IPS DF 19.7 (cell line): ENCODE measurements at places on chromosomes 7 and 10.

DNA sequence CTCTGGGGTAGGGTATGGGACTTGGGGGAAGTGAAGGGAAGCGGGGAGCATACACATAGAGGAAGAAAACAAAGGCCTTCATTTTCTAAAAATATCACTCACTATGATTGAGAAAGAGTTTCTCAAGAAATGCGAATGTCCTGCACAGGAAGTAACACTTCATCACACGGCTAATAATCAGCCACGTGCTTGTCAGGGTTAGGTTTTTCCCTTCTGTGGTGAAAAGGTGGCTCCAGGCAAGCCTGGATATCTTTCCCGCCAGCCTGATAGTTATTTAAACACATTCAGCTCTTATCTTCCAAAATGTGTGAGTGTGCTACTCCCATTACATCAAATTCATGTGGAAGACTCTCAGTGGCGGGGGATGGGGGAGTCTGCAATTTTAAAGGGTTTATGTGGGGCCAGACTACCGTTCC is 166.4 kb upstream of the ADO start:
- DNase-seq = no peak

GRCh38 chr7:129530795-129531391 is 28.6 kb downstream of the SMKR1 start:
- DNase-seq = no peak

DNA sequence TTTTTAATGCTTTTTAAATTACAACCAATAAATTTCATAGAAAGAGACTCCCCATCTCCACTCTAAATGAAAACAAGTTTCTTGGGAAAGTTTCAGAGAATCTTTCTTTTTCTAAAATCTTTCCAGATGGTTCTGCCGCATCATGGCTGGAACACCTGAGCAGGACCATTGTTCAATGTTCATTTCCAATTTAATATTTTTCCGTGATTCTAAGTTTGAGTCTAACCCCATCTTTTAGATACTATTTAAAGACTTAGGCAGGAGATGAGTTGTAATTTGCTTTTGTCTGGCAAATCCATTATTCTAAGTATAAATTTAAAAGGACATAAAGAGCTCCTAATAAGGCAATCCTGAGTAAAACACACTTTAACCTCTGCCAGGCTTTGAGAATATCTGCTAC is 325.2 kb downstream of the BICC1 start:
- no peak for DNase-seq

DNA sequence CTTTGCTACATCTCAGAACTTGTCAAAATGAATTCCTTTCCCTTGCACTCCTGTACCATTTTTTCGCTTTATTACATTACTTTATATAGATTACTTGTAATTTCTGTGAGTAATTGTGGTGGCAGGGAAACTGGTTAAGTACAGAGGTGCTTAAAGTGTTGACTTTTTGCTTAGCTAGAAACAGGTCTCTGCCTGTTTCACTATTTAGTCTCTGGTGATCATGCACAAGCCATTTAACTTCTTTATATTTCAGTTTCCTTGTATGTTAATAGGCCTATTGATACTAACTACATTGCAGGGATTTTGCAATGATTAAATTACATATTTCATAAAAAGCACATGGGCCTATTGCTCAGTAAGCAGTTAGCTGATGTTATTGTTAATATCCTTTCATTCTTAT is 233.8 kb downstream of the PRKG1 start:
- DNase-seq = no peak

GRCh38 chr10:32256613-32257437 is 90.1 kb downstream of the EPC1 start:
- no peak for DNase-seq

- no peak for DNase-seq
Observed at GRCh38 chr7:42743077-42743858, 168.6 kb downstream of the C7orf25 start.

DNA sequence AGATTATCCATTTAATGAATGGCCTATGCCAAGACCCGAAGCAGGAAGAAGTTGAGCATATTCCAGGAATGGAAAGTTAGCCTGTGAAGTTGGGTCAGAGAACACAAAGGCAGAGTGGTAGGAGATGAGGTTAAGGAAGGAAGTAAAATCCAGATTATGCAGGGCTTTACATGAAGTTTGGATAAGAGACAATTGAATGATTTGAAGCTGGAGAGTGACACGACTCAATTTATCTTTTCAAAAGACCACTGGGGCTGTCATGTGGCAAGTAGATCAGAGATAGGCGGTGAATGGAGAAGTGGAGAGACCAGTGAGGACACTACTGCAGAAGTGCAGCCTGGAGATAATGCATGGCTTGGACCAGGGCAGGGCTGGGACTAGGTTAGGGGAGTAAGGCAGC is 7.2 kb upstream of the CNOT4 start:
- DNase-seq = no peak

GRCh38 chr7:538764-539685 is 19.4 kb upstream of the PDGFA start:
- no peak for DNase-seq

DNA sequence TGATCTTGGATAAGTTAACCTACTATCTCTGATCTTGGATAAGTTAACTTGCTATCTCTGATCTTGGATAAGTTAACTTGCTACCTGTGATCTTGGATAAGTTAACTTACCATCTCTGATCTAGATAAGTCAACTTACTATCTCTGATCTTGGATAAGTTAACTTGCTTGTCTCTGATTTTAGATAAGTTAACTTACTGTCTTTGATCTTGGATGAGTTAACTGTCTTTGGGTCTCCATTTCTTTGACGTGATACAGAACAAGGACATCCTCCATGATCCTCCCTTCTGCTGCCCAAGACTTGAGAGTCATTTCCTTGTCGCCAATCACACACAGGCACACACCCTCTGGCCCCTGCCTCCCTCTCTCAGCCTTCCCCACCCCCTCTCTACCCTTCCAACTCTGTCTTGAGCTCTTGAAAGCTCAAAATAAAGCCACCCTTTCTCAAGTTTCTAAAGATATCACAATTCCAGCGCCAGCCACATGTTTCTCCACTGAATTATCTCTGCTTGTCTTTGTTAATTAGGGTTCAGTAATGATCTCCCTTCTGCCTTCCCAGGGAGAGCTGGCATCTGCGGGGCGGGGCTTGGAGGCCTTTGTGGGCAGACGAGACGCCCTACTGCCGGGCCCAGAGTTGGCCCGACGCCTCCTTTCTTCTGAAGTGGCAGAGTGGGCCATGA is 85.1 kb upstream of the GTF2I start:
- no peak for DNase-seq

GRCh38 chr7:33671531-33672262 is 233.6 kb upstream of the BMPER start:
- DNase-seq = no peak

GRCh38 chr10:50224330-50224952 is 26.9 kb downstream of the ASAH2 start:
- DNase-seq = peak; percentile 28

DNA sequence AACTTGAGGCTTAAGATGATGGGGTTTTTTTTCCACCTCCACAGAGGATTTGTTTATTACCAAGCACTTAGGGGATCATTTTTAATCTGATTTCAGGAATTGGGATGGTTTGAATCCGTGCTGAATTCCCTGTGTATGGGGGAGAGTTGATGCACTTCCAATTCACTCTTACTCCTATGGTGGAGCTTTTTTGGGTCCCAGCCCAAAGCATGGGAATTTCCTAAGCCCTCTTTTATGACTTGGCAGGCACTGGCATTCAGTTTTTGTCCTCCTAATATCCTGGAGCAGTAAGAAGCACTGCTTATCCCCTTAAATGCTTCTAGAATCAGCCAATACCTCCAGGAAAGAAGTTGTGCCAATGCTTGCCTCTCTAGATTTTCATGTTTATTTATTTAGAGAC is 78.7 kb downstream of the HYCC1 start:
- no peak for DNase-seq

DNA sequence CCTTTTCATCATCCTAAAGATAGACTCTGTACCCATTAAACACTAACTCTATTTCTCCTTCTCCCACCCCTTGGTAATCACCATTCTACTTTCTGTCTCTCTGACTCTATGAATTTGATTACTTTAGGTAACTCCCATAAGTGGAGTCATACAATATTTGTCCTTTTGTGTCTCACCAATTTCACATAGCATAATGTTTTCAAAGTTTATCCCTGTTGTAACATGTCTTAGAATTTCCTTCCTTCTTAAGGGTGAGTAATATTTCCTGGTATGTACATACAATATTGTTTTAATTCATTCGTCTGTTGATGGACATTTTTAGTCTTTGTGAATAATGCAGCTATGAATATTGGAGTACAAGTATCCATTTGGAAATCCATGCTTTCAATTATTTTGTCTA is 50.9 kb upstream of the CDCA7L start:
- DNase-seq = no peak

- DNase-seq = no peak
Observed at GRCh38 chr7:128694738-128695137, 22.6 kb downstream of the GARIN1A start.

GRCh38 chr10:130914367-130914766 is 397.2 kb downstream of the TCERG1L start:
- DNase-seq = no peak

DNA sequence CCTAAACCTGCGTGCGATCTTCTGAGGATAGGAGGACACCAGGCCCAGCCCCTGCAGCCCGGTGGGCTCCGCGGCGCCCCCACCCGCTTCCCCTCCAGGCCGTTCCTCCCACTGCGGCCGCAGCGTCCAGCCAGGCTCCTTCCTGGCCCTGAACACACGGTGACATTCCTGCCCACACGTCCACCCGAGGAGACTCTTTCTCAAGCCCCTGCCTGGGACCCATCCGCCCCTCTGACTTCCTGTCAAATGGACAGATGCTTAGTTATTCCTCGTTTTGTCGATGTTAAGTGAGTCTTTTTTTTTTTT is 32.4 kb upstream of the RNF32 start:
- no peak for DNase-seq

DNA sequence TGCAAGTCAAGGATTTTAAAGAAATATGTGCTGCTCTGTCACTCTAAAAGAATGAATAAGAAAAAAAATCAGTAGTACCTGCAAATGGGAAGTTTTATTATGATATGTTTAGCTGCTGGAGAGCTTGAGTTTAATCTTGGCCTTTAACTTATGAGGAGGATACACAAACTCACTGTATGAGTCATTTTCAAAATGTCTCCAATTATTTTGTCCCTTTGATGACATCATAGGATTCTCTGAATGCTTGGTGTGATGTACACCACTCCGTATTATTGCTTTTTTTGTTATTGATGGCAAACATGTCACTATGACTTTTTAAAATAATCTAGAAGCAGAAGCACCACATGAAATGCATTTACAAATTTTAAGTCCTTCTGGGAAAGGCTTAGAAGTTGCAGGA is 125.8 kb downstream of the RALA start:
- no peak for DNase-seq

DNA sequence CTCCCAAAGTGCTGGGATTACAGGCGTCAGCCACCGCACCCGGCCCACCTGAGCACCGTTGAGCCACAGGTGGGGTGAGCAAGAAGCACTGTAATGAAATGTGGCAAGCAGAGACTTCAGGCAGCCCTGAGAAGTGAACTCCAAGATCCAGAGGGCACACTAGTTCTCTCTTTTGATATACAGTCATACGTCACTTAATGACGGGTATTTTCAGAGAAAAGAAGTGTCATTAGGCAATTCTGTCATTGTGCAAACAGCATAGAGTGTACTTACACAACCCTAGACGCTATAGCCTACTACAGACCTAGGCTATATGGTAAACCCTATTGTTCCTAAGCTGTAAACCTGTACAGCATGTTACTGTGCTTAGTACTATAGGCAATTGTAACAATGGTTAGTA is 7.9 kb downstream of the PANK1 start:
- no peak for DNase-seq

DNA sequence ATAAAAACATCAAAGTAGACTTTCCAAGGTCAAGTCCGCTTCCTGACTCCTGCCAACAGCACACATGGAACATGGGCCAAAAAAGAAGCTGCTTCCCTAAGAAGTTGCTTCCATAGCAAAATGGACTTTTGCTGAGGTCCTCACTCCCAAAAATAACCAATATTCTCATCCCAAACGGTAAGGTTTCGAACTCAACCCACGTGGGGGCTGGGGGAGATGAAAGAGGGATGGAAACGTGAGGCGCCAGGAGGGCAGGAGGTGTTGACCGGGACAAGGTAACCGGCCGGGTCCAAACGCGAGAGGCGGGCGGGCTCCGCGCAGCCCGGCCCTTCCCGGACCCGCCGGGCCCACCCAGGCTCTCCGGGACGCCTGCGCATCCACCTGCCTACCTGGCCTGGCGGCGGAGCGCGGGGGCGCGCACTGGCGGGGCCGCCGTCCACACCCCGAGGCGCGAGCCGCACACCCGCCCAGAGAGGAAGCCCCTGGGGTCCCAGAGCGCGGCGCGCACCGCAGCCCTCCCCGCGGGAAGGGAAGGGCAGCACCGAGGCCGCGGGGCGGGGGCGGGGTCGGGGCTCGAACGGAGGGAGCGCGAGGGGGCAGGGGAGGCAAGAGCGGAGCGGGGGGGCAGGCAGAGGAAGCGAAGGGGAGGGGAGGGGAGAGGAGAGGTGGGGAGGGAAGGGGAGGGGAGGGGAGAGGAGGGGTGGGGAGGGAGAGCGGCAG is 742 bp downstream of the LMBR1 start:
- no peak for DNase-seq

- no peak for DNase-seq
Observed at GRCh38 chr7:135664046-135664589, 1.8 kb downstream of the STMP1 start.

- DNase-seq = no peak
Observed at GRCh38 chr10:104777086-104777799, 136.2 kb downstream of the SORCS3 start.

DNA sequence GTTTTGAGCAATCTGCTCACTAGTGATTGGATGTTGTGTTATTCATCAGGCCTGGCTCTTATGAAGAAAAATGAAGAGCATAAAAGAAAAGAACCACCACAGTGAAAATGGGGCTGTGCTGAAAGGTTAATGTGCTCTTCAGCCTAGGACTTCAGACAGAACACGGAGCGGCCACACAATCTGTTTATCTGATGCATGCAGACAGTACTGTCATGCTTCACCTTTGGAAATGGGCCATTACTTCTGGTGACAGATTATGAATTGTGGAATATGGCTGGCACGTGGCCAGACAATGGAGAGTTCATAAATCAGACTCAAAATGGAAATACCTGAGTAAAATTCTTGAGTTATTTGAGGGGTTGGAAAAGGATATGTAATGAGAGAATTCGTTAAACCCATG is 86.0 kb upstream of the NOBOX start:
- DNase-seq = no peak

GRCh38 chr7:57867884-57868701 is 418.1 kb downstream of the ZNF716 start:
- no peak for DNase-seq

DNA sequence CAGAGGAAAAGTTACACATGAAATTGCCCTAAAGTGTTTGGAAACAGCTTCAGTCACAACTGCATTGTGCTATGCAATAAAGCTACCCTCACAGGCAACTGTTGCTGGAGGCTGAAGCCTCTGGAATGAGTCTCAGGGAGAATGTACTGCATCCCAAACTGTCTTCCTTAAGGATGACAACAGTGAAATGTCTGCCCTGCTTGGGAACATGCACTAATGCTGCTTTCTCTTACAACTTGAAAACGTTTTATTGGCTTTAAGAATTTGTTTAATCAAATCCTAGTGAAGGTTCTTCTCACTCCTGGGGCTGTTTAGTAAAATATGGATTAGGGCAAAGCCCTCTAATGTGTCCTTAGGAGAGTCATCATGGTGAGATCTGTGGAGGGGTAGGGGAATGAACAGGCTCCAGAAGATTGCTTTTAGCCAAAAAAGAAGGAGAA is 215.4 kb downstream of the TWIST1 start:
- no peak for DNase-seq
